Kidney tubule cell (primary cell): ENCODE measurements at places on chromosomes 4 and X.

- no peak for DNase-seq
These were observed 6.9 kb upstream of the SMIM43 start for GRCh38 chr4:121771869-121772268.

DNA sequence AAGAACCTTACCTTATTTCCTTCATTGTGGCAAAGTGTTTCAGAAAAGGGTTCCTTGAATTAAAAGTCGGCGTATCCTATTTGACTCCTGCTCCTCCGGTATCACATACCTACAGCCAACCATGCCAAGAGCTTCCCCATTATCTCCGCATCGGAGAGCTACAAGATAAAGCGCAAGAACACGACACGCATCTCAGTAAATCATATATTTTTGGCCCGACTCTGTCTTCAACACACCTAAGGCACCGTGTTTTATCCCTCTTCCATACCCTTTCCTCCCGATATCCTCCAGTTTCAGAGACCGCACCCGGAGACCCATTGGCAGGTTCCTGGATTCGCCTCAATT is 497 bp upstream of the THAP9 start:
- DNase-seq = no peak

GRCh38 chrX:20409991-20410390 is 143.3 kb upstream of the RPS6KA3 start:
- no peak for DNase-seq

DNA sequence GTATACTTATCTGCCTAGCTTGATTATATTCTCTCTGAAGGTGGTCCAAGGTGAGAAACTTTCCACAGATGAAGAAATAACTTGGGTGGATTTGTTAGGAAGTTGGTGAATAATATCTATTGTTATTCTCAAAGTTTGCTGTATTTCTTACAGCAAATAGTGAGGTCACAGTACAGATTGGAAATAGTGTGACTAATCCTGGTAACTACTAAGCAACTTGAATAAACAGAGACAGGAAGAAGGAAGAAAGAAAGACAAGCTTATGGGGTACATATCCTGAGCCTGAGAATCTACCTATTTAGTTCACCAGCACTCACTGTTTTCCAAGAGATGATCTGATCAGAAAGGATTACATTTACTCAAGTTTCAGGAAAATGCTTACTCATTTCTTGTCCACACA is 1416.1 kb downstream of the RPA4 start:
- no peak for DNase-seq

DNA sequence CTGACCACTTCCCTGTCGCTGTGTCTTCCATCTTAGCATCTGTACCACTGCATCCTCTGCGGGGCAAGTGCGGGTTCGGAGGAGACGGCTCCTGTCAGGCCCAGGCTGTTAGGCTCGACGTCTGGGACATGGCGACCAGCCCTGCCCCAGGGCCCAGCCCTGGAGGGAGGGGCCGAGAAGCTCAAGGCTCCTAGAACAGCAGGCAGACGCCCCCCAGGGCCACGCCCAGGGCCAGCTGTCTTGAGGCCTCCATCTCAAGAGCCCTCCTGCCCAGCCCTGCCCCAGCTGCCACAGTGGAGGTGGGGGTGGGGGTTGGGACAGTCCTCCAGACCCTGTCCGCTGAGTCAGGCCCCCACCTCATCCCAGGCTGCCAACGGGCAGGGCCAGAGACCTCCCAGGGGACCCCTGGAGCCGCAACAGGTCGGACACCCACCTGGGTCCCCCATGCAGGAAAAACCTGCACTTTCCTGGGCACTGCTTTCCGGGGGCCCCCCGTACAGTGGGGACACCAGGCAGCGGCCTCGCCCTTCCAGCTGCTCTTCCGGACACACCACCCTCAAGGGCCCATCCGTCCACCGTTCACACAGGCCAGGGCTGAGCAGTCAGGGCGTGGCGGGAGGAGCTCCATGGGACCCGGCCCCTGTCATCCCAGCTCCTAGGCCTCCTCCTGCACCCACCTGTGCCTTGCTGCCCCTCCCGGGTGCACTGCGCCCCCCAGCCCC is 83.1 kb downstream of the FAM53A start:
- DNase-seq = no peak

GRCh38 chrX:24659106-24659505 is 12.0 kb upstream of the PCYT1B start:
- DNase-seq = no peak

DNA sequence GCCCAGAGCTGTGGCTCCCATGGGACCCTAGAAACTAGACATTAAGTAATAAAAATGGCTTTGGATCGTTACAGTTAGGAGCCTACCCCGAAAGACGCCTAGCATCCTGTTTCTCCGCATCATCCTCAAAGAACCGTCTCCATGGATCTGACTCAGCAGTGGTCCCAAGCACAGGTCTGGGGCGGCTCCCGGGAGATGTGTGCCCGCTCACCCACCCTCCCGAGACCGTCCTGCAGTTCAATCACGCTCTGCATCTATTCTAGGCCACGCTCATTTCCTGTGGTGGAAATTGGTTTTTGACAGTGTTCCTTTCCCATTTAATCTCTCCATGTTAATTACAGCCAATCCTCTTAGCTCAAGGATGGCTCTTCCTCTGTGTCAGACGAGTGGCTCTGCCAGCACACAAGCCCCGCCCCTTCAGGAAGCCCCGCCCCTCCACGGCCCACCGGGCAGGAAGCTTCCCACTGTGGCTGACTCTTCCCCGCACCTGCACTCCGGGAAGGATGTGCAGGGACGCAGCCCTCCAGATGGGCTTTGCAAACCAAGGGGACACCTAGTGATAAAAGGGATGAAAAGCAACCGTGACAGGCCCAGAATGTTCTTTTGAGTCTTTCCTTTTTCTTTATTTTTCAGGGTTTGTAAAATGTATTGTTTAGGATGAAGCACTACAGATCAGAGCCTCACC is 34.5 kb upstream of the HELT start:
- DNase-seq = peak; percentile 89

DNA sequence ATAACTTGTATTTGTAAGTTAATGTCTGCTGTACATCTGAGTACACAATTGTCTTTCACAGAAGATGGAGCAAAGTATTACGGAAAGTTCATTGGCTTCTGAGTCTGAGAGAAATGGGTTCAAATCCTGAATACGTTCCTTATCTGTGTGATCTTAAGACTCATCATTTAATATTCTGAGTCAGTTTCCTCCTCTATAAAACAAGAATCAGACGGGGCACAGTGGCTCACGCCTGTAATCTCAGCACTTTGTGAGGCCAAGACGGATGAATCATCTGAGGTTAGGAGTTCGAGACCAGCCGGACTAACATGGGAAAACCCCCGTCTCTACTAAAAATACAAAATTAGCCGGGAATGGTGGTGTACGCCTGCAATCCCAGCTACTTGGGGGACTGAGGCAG is 57.8 kb downstream of the APBB2 start:
- peak; percentile 75 for DNase-seq
